ENCODE measurements at places on chromosomes 3 and 15.

- no peak for DNase-seq
Observed at GRCh38 chr15:40942878-40943277, 10.4 kb upstream of the CHAC1 start.

GRCh38 chr3:112606098-112606497 lies 34.8 kb downstream of the CCDC80 start:
- DNase-seq = no peak

DNA sequence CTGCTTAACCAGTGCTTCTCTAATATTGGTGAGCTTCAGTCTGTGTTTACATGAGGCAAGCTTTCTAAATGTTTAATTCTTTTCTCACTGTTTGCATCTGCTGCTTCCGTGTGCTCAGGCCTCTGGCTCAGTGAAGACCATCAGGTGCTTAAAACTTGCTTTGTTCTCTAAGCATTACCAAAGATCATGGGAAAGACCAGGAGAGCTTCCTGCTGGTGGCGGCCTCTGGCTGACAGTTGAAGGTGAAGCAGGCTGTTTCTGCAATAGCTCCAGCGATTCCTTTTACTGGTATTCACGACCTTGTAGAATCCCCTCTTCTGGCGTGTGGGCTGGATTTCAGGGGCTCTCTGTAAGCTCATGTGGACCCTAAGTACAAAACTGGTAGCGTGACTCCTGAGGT lies 45.1 kb downstream of the EDEM1 start:
- no peak for DNase-seq

DNA sequence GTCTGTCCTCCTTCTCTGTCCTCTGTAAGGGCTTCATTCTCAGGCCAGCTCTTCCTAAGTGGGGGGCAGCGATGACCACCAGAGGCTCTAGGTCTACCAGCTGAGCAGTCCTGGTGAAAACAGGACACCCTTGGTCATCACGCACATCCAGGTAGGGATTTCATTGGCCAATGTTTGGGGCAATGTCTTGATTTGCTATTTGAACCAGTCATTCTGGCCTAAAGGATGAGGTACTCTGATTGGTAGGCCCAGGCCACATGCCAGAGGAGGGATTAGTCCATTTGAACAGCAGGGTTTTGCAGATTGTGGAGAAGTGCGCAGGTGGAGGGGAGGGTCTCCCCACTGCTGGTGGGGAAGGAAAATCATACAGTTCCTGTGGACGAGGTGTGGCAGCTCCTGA lies 57.3 kb downstream of the PLXNA1 start:
- DNase-seq = no peak

DNA sequence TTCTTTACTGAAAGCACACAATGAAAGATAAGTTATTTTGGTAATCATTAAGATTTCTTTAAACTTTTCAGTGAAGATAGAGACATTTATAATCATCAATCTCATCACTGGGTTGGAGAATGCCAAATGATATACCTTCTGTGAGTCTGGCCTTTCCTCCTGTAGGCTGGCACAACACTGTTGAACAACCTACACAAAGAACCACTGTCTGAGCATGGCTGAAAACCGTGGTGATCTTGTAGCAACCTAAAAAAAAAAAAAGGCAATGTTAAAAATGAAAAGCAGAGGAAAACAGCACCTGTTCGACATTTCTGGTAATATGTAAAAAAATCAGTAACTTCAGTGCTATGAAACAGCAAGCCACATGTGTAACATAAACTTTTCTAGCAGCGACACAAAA lies 1.8 kb downstream of the RPS27L start:
- no peak for DNase-seq

GRCh38 chr3:61742006-61742405 lies 180.6 kb downstream of the PTPRG start:
- no peak for DNase-seq

DNA sequence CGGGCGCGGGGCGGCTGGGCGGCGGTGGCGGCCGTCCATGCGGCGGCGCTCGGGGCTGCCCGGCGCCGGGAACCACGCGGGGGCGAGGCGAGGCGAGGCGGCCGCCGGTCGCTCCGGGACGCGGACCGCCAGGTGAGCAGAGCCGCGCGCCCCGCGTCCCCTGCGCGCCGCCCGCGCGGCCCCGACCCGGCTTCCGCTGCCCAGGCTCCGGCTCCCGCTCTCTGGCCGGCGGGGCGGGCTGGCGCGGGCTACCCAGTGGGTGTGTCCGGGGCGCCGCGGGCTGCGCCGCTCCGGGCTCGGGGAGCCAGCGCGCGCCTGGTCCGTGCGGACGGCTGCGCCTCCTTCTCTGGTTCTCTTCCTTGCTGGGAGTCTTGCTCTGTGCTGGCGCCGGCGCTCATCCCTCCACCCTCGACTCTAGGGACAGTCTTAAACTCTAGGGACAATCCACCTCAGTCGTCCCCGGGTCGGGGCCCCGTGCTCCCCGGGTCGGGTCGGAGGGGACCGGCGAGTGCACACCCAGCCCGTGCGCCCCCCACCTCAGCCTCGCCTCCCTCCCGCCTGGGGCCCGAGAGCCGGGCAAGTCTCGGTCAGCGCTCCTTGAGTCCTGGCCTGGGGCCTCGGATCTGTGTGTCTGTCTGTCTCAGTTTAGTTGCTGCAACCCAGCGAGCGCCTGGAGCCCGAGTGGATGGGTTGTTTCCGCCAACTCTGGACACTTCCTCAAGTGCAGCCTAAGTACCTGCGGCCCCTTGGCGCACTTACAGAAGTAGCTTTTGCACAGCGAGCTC lies 488 bp downstream of the THSD4 start:
- DNase-seq = peak; percentile 67

DNA sequence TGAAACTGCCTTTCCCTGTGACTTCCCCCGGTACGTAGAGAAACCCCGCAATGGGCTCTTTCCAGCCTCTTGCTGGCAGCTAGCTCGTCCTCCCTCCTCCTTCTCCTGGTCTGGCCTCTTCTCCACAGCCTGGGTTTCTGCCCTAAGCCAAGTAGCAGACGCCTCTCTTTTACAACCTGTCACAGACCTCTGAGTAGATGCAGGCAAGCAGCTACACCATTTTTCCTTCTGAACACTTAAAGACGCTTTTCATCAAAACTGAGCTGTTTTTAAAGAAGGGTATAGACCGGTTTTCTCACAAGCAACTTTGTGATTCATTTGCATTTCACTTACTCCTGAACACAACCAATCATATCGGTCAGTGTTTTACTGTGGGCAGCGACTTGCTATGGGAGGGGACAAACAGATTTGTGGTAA lies 32.0 kb downstream of the ADAMTSL3 start:
- DNase-seq = no peak

GRCh38 chr3:111858642-111859041 lies 423 bp upstream of the PHLDB2 start:
- DNase-seq = no peak

GRCh38 chr3:177529071-177529550 lies 331.8 kb upstream of the TBL1XR1 start:
- no peak for DNase-seq

GRCh38 chr3:138474163-138474562 lies 39.7 kb downstream of the ESYT3 start:
- peak; percentile 28 for DNase-seq
